ENCODE measurements at places on chromosomes 5 and 9.

DNA sequence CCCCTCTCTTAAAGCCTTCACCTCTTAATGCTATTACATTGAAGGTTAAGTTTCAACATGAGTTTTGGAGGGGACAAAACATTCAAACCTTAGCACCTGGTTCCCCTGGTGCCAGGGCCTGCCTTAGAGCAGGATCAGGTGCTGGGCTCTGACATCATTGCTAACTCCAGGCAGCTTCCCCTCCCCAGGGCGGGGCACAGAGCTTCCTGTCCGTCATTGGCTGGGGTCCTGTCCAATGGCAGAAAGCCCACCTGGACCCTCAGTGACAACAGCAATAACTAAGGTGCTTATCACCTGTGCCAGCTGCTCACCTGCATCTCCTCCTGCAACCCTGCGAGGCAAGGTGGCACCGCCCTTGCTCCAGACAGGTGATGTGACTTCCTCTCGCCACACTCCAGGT is 177.4 kb downstream of the NSG2 start:
- no peak for DNase-seq

DNA sequence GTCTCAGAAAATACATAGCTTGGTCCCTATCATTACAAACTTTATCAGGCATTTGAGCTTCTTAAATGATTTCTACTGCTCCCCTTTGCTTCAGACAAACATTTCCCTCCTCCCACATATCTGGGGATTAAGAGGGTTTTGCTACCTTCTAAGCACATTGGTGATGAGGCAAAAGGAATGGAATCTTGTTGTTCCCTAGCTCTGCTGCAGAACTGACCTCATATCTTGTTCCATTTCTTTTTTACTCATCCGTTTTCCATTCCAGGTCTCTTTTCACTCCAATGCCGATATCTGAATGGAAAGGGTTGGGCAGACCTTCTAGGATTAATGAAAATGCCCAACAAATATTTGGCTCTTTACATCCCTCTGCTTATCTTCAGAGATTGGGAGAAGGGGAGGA is 444.6 kb downstream of the ZNF608 start:
- no peak for DNase-seq

- DNase-seq: peak; percentile 50
Observed at GRCh38 chr9:15142878-15143534, 164.0 kb downstream of the TTC39B start.

- DNase-seq: no peak
Observed at GRCh38 chr5:159503236-159503635, 172.9 kb upstream of the IL12B start.

GRCh38 chr9:113922160-113922559 is 46.1 kb downstream of the ZNF618 start:
- no peak for DNase-seq

DNA sequence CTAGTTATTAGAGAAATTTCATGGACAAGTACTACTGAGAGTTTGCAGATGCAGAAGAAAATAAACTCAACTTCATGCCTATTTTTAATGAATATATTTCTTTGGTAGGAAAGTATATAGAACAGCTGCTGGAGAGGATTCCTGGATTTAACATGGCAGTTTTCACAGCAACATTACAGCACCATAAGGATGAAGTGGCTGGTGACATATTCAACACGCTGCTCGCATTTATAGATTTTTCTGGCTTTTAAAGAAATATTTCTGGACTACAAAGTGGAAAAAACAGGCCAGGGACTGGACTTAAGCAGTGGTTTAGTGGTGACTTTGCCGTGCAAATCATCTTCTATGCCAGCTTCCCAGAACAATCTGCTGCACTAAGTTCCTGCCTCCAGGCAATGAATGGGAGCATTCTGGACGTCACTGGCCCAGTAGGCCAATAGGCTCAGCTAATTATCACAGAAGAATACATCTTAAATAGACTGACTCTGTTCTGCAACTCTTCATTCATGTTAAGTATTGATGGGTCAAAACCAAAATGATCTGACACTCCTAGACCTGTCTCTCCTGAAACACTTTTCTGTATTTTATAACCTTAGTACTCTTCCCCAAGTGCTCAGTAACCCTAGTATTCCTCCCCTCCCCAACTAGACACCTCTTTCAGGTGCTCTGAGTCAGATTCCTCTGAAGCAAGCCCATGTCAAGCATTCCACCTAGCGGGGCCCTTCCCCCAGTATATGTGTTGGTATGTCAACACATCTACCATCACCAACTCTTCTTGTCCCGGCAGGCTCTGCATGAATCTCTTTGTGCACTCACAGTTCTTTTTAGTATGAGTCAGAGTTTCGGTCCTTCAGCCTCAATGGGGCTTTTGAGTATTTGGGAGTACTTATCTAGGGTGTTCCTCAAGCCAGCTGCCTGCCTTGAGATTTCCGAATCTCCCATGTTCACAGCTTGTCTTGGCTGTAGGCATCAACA is 625.5 kb downstream of the CHSY3 start:
- no peak for DNase-seq

DNA sequence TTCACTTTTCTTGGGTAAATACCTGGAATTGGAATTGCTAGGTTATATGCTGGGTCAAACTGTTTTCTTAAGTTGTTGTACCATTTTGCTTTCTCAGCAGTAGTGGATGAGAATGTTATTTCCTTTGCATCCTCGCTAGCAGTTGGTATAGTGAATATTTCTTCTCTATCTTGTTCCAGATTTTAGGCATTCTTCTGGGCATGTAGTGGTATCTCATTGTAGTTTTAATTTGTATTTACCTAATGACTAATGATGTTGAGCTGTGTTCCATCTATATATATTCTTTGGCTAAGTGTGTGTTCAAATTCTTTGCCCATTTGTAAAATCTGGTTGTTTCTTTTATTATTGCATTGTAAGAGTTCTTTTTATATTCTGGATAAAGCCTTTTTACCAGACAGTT is 333.3 kb downstream of the MAT2B start:
- DNase-seq: no peak

GRCh38 chr5:111173476-111173875 is 50.7 kb upstream of the CAMK4 start:
- no peak for DNase-seq

DNA sequence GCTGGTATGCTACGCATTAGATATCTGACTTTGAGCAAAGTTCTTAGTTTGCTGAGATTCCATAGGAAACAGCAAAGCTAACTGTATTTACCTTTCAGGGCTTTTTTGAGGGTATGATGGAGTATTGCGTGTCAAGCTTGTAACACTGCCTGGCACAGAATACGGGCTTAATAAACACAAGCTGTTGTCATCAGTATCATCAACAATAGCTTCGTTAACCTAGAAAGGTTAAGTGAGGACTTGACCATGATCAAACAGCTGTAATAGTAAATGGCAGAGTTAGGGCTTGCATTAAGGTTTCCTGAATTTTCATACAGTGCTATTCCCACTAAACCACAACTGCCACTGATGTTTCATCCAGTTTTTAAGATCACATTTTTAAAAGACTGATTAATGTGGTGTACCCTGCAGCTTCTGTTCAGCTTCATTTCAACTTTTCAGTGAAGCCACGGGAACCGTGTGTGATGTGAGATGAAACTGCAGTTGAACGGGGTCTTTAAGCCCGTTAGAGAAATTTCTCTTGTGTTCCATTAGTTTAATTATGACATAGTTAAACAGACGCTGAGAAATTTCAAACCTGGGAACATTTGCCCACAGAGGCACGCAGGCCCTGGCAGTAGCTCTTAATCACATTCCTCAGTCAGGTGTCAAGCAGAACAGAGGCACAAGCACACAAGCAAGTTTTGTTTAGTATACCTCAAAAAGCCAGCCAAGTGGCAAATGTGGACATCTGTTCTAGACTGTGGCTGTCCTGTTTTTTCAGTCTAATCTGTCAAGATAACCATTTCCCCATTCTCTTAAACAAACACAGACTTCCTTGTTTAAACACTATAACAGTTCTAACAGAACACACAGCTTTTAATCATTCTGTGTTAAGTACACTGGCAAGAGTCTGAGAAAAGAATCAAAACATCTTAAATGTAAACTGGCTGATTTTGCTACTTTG is 147.1 kb downstream of the ZNF608 start:
- DNase-seq: no peak

- no peak for DNase-seq
Observed at GRCh38 chr9:120534266-120534665, 45.7 kb downstream of the CDK5RAP2 start.

DNA sequence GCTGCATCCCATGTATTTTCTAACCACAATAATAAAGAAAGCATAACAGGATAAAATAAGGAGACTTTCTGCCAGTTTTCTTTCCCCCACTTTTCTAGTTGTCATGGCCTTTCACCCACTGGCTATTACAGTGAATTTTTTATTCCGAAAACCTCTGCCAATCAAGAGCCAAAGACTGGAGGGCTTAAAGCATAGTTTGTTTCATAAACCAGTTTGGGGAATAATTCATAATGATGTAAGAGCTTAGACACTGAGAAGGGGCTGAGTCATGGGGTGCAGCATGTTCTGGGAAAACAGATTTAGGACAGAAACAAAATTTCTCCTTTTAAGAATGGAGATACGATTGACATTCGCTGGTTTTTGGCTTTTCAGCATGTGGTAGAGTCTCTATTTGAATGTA is 4.4 kb upstream of the GLIPR2 start:
- DNase-seq: no peak

DNA sequence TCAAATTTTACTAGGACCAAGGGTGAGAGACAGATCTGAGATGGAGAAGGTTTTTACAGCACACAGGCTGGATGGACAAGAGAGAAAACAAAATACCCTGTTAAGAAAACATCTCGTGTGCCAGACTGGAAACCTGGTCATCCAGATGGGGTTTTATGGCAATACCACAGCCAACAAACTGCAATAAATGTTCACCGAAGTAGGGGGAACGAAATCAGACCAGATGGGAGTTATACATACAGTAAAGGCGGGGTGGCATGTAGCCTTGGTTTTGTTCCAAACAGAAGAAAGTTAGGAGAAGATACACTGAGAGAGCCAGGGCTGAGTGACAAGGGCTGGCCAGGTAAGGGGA is 63.3 kb downstream of the DCP2 start:
- no peak for DNase-seq

DNA sequence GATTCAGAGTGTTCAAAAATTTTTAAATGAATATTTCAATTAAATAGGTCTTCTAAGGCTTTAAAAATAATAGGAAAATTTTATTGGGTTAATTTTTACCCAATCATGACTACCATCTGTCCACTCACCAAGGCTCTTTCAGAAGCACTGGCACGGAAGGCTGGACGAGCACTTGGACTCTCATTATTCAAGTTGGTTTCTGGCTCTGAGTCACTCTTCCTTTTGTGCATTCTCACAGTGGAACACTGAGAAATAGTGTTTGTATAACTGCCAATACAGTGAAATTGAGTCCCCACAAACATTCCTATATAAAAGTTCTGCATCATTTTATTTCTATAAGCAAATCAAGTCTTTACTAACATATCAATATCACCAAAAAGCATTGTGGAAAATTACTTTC is 1149.0 kb downstream of the EFNA5 start:
- DNase-seq: no peak

GRCh38 chr9:5719100-5719926 is 90.4 kb downstream of the RIC1 start:
- no peak for DNase-seq

GRCh38 chr9:135372501-135373008 is 107.0 kb upstream of the PPP1R26 start:
- DNase-seq: no peak
